Stimulated activated CD4-positive, alpha-beta T cell treated with anti-CD3 and anti-CD28 coated beads, Interleukin-15, amount 100 ng/mL, for 1 hour (primary cell): ENCODE measurements at places on chromosomes 5 and 9.

- no peak for DNase-seq
These were observed 262.5 kb upstream of the GRIN3A start for GRCh38 chr9:102000956-102001355.

DNA sequence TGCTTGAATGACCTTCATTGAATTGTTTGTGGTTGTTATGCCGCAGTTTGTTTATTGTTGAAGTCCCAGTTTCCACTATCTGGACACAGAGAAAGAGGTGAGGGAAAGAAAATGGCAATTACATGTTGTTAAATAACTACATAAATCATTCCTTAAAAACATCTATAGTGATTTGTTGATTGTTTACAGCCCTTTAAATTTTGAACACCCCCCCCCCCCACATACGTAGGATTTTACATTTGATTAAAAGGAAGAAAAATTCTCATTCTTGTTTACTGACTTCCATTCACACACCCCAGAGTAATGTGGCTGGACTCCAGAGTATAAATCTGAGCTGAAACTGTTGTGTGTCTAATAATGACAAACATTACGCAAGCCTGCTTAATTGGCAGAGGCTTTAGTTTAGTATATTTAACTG, 87.1 kb upstream of the FAM174A start:
- no peak for DNase-seq

DNA sequence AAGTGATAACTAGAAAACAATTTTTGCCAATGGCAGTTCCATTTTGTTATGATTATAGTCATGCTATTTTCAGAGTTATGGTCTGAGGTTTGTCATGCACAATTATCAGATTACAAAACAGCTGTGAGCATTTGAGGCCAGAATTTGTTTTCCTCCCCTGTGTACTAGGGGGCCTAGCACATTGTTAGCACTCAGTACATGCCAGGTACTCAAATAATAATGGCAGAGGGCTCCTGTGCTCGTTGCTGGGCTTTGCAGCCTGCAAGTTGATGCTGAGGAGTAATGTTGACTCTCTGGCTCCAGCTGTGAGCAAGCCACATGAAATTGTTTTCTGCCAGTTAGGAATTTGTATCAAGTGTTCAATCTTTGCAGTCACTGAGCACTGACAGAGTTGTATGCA, 6.9 kb downstream of the DNAI1 start:
- DNase-seq = no peak

DNA sequence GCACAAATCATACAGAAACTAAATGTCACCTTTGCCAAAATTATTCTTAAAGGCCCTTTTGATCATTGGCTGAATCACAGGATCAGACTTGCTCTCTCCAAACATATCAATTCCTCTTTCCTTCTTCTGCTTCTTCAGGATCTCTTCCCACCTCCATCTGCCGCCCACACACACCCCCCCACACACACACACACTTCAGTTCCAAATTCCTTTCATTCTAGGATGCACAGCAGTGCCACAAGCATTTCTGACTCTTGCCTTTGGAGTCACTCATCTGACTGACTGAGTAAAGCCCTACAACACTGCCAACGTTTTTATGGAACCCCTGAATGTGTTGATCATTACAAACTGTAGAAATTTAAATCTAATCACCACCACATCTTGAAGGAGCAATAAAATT, 22.9 kb downstream of the DNAH5 start:
- no peak for DNase-seq

DNA sequence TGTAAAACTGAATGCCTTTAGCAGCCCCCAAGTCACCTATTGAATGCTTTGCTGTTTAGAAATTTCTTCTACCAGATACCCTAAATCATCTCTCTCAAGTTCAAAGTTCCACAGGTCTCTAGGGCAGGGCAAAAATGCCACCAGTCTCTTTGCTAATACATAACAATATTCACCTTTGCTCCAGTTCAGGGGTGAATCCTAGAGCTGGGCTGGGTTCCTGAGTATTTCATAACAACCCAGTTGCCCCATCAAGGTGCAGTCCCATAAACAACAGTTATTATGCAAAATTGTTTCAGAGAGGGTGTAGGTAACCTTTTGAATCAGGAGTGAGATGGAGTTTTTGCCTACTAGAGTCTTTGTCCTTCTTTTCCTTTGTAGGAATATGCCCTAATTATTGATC, 19.0 kb upstream of the C1QTNF3 start:
- DNase-seq = no peak

- DNase-seq = no peak
These were observed 47.9 kb upstream of the MYOT start for GRCh38 chr5:137819766-137820165.

GRCh38 chr9:106753155-106753671, 109.8 kb upstream of the ZNF462 start:
- DNase-seq = no peak

GRCh38 chr5:142375944-142376411, 51.2 kb upstream of the SPRY4 start:
- DNase-seq = no peak

- no peak for DNase-seq
These were observed 3.0 kb downstream of the HARS2 start for GRCh38 chr5:140694276-140694675.

- no peak for DNase-seq
These were observed 273.7 kb downstream of the CETN3 start for GRCh38 chr5:90135779-90136378.

GRCh38 chr5:138946241-138946623, 71.1 kb upstream of the LRRTM2 start:
- DNase-seq = no peak

- DNase-seq = no peak
These were observed 494.1 kb upstream of the TUSC1 start for GRCh38 chr9:26172301-26172700.

DNA sequence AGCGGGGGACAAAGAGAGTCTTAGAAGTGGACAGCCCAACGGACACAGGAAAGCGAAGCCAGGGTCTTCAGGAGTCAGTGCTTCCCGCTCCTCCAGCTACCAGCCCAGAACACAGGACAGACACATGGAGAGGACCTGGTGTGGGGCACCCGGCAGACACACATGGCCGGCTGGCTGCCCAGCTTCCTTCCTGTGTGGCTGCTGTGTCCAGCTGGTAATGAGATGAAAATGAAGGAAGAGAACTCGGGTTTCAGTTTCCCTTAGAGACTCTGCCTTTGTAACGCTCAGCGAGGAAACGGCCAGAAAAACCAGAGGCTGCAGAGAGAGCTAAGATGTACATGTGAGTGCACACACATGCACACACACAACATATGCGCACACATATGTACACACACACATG, 87.5 kb downstream of the SECISBP2 start:
- DNase-seq = no peak

- no peak for DNase-seq
These were observed 54.4 kb downstream of the ENTREP1 start for GRCh38 chr9:69379270-69379982.

DNA sequence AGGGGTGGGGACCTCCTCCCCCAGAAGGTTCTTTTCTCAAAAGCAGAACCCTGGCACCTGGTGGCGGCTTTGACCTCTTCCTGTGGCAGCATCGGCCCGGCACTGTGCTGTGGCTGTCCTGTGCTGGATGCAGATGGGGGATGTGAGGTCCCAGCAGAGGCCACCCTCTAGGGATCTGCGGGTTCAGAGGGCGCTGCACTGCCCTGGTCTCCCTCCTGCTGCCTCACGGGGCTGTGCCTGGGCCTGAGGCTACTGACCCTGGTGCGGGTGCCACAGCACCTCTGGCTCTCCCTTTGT, 76.6 kb upstream of the CACNA1B start:
- DNase-seq = no peak
